Fibroblast of skin of back (primary cell): ENCODE measurements at places on chromosomes 6 and 20.

DNA sequence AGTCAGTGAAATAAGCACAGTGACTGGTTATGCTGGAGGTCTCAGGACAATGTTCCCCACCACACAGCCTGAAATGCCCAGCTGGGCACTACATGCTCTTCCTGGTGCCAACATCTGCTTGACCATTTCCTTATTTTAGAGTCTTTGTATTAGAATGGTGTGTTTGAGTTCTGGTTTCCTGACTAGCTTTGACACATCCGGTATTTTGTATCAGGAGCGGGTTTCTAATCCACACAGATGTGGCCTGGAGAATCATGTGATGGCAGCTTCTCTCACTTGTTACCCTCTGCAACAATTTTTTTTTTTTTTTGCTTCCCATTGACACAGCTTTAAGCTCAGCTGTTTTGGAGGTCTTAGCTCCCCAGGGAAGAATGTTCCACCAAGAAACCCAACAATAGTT lies 164.5 kb upstream of the CST7 start:
- no peak for DNase-seq

- no peak for DNase-seq
Measured at GRCh38 chr6:1579096-1579495, 30.6 kb upstream of the FOXC1 start.

DNA sequence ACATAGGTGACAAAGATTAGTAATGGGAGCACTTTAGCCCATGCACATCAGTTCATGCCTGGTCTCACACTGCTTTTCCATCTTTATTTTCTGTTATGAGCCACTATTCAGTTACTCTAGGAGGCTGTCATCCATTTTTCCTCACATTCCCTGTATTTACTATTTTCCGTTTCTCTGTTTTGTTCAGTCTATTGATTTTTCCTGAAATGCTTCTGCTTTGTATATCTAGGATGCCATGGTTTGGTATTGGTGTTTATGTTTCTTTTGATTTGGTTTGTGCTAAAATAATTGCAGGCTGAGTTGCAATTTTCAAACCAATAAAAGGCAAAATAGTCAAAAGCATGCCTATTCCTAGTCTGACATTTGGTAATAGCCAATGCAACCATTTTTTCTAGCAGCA lies 28.9 kb upstream of the ZNF292 start:
- DNase-seq: no peak

DNA sequence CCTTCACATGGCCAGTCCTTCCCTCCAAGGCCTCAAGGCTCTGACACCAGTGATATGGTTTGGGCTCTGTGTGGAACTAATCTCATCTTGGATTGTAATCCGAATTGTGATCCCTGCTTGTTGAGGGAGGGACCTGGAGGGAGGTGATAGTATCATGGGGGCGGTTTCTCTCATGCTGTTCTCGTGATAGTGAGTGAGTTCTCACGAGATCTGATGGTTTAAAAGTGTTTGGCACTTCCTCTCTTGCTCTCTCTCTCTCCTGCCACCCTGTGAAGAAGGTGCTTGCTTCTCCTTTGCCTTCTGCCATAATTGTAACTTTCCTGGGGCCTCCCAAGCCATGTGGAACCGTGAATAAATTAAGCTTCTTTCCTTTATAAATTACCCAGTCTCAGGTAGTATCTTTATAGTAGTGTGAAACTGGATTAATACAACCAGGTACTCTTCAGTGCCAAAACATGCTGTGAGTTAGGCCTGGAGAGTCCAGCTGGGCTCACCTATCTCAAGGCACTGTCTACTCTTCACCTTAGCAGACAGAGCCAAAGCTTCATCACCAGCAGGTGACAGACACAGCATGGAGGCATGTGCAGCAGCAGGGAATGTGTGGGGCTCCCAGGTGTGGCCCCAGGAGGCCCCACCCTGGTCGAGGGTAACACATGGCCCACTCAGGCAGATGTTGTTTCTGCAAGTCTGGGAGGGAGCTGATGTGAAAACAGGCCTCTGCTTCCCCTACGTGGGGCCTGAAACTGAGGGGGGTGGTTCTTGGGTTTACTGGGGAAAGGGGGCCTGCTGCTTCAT lies 97.5 kb upstream of the CDYL start:
- DNase-seq: no peak

GRCh38 chr6:75098709-75099108 lies 107.1 kb downstream of the COL12A1 start:
- peak; percentile 97 for DNase-seq

DNA sequence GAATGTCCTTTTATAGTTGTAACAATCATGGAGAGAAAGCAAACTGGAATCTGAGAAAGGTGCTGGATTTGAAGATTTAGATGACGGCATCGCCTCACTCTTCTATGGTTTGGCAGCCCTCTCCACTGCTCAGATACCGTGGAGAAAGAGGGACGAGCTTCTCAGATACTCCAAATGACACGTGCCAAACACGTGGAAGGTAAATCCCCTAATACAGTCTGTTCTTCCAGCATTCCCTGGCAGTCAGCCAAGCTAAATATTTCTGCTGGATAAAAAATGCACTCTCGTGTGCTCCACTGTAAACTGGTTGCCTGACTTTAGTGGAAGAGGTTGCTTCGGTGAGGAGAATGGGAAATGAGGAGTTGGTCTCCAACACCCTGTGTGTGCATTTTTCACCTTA lies 16.7 kb upstream of the PRDM1 start:
- DNase-seq: peak; percentile 84

DNA sequence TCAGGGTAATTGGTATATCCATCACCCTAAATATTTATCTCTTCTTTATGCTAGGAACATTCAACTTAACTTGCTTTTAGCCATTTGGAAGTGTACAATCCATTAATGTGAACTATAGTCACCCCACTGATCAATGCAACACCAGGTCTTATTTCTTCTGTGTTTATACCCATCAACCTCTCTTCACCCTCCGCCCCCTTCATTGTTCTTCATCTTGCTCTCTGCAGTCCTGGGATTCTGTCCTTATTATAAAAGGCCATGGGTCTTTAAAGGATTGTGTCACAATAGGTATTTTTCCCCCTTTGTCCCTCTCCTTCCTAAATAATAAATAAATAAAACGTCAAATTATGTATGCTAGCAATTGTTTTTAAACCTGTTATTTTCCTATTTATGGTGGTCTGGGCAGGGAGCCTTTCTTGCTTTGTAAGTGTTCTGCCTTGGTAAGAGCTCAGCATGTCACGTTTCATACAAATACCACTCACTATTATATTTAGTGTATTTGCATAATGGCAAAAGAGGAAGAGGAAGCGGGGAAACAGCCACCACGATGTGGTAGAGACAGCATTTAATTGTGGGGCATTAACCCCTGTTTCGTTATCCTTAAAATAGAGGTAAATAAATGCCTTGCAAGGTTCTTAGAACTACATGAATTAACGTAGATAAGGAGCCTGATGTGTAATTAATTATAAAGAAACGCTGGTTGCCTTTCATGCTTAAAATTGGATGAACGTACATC lies 1.9 kb downstream of the ABRACL start:
- DNase-seq: no peak
